ENCODE measurements at places on chromosomes 7 and 10.

GRCh38 chr10:69362471-69362954 is 54.2 kb downstream of the TACR2 start:
- no peak for DNase-seq

DNA sequence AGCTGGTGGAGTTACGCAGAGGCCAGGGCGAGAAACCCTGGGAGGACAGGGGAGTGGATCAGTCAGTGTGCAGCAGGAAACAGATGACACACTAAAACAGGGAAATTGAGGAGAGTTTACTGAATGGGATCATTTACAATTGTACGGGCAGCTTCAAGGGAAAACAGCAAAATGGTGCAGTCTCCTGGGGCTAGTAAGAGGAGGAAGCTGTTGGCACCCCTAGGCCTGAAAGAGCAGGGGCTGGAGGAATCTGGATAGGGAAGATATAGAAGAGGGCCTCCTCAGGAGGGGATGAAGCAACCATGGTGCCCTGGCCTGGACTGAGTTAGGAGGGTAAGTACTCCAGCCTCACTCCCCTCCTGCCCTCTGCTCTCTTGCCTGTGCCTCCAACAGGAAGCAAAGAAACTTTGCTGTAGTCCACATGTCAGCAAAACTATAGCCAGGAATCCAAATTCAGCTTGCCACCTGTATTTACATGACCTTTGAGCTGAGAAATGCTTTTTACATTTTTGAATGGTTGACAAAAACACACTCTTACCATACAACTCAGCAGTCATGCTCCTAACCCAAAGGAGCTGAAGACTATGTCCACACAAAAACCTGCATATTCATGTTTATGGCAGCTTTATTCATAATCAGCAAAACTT is 52.3 kb upstream of the OPN4 start:
- no peak for DNase-seq

- DNase-seq, result no peak
Observed at GRCh38 chr10:46224414-46224682, 62.4 kb upstream of the ANTXRL start.

- DNase-seq, result no peak
Observed at GRCh38 chr7:29502133-29502532, 61.5 kb upstream of the PRR15 start.

DNA sequence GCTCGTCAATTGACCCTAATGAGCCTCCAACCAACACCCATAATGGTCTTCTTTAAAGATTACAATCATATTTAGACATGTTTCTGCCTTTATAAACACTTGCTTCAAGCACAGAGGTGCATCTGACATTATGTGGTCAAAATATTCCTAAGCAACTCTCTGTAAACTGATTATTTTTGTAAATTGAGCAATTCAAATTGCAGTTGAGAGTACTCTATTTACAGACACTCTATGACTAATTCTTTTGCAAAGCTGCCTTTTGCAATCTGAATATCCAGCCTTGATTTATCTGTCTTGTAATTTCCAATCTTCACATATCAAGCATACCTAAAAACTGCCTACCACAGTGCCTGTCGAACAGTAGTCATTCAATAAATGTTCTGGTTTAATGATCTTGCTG is 112.0 kb downstream of the PDE1C start:
- no peak for DNase-seq

GRCh38 chr7:97130417-97131139 is 13.1 kb downstream of the SDHAF3 start:
- no peak for DNase-seq

DNA sequence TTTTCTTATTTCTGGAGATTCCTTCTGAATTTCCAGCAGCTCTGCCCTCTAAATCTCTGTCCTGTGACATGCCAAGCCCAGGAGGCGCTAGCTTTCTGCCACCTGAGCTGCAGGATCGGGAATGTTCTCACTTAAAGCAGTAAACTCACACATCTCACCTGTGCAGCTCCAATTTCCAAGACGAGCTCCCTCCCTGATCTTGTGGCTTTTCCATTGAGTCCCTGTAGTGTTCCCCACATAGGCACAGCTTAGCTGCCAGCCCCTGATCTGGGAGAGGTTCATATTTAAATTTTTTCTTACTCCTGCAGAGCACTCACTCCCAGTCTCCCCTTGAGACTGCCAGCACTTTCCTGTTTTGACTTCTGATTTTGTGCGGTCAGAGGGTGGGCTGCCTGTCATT is 479.3 kb downstream of the GLRX3 start:
- no peak for DNase-seq

- DNase-seq, result no peak
Observed at GRCh38 chr7:30706316-30706715, 24.1 kb upstream of the CRHR2 start.

- no peak for DNase-seq
Observed at GRCh38 chr10:112349521-112350085, 24.3 kb upstream of the ACSL5 start.

GRCh38 chr10:106347547-106347946 is 817.0 kb downstream of the SORCS1 start:
- DNase-seq, result no peak

DNA sequence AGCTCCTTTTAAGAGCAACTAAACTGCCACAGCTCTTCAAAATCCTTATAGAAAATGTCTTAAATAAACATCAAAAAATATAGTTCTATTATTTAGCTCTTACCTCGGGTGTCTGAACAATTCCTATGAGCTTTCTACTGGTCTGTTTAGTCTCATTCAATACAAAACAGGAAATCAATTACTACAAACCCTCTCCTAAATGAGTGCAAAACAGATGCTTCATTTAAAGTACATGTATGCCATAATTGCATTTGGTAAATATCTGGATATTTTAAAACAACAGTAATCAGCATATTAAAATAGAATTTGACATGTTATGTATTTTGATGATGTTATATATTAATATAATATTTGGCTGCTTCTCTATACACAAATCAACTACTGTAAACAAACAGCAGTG is 38.5 kb upstream of the MTPN start:
- DNase-seq, result no peak

DNA sequence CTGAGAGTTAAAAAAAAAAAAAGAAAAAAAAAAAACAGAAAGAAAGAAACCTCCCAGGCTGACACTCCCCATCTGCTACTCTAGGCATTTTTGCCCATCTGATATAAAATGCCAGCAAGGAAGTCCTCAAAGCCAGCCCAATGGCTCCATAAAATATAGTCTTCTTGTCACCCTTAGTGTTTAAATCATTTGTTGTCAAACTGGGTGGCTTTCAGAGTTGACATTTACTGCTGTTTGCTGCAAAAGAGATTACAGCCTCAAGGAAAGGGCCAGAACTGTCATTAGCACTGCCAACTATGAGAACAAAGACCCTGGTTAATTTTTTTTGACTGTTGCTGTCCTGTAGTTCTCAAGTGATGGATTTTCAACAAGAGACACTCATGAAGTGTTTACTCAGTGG is 86.5 kb downstream of the TRIL start:
- DNase-seq, result no peak

GRCh38 chr7:74032624-74033371 is 4.8 kb downstream of the ELN start:
- no peak for DNase-seq

DNA sequence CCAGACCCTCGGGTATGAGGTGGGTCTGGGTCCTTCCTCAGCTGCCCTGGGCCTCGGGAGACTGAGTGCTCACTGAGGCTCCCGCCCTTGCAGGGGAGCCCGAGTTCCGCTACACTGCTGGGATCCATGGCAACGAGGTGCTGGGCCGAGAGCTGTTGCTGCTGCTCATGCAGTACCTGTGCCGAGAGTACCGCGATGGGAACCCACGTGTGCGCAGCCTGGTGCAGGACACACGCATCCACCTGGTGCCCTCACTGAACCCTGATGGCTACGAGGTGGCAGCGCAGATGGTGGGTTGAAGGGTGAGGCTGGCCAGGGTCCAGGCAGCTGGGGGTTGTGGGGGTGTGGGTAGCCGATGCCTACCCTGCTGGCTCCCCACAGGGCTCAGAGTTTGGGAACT is 7.6 kb downstream of the AEBP1 start:
- DNase-seq, result no peak

- DNase-seq, result no peak
Observed at GRCh38 chr10:107653832-107654287, 489.4 kb upstream of the SORCS1 start.

GRCh38 chr7:1948887-1949680 is 279.0 kb downstream of the ELFN1 start:
- no peak for DNase-seq

GRCh38 chr10:104099269-104099668 is 13.6 kb upstream of the COL17A1 start:
- no peak for DNase-seq

GRCh38 chr10:130708465-130709070 is 572.4 kb downstream of the GLRX3 start:
- no peak for DNase-seq

- DNase-seq, result no peak
Observed at GRCh38 chr10:128462844-128463243, 336.6 kb upstream of the MKI67 start.

DNA sequence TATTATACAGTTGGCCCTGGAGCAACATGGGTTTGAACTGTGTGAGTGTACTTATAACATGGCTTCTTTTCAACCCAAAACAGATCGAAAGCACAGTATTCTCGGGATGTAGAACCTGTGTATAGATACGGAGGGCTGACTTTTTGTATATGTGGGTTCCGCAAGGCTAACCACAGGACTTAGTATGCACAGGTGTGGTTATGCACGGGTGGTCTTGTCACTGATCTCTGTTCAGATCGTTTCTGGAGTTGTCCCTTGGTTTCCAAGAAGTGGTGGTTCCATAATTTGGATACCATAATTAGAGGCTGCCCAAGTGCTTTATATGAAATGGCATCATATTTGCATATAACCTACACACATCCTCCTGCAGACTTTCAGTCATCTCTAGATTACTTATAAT is 10.9 kb upstream of the BHLHA15 start:
- DNase-seq, result no peak

GRCh38 chr10:129963641-129964501 is at the start of gene EBF3:
TSS of gene EBF3 (minus strand) at chr10:129964274. CDS start at chr10:129963768, 506 bp downstream.
- DNase-seq, result no peak

- DNase-seq, result no peak
Observed at GRCh38 chr10:126235979-126236851, 152.1 kb downstream of the ADAM12 start.

DNA sequence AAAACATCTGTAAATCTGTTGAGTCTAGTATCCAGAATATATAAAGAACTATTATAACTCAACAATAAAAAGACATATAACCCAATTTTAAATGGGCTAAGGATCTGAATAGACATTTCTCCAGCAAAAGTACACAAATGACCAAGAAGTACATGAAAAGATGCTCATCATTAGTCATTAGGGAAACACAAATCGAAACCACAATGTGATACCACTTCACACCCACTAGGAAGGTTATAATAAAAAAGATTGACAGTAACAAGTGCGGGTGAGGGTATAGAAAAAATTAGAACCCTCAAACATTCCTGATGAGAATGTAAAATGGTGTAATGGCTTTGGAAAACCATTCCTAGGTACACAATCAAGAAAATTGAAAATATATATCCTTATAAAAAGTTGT is 4.1 kb downstream of the XPNPEP1 start:
- DNase-seq, result no peak

- DNase-seq, result no peak
Observed at GRCh38 chr10:125431149-125431548, 251.8 kb downstream of the TEX36 start.

DNA sequence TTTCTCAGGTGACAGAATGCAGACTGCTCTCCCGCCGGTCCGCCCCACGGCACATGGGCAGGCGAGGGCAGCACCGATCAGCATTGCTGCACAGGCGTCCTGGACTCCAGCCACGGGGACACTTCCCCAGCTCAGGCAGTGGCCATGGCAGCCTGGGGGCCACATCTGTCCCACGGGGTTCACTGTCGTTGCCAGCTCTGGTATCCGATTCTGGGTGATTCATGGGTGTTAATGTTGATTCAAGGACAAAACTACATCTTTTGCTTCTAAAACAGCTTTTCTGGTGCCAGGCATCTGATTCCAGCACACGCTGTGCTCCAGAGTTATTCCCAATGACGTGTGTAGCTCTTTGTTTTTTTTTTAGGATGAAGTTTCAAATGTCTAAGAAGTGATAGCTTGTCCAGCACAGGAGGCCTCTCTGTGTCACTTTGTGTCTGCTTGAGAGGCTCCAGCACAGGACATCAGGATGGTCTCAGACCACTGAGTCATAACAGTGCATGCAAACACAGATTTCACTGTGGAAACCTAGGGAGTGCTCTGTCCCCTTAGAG is 218.0 kb downstream of the WDR37 start:
- DNase-seq, result no peak

DNA sequence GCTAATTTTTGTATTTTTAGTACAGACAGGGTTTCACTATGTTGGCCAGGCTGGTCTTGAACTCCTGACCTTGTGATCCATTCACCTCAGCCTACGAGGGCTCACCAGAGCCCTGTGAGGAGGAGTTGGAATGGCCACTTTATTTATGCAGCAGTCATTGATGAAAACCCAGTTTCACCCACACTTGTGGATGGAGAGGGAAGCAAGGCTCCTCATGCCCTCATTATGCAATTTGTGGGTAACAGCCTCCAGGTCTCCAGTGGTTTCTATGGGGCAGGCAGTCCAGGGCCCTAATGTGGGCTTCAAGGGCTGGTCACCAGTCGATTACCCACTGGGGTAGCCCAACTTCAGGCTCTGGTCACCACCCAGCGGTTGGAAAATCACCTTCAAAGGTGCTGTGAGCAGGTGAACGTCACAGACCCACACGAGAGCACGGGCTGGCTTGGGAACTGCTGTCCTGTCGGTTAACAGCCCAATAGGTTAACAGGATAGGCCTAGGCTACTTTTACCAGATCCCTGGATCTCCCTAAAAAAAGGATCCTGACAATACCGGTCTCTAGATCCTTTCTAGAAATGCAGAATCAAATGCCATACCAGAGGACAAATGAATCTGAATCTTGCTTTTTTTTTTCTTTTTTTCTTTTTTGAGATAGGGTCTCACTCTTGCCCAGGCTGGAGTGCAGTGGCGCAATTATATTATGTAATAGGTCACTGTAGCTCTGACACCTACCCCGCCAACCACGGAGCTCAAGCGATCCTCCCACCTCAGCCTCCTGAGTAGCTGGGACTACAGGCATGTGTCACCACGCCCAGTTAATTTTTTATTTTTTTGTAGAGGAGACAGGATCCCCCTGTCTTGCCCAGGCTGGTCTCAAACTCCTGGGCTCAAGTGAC is 97.8 kb downstream of the SLC37A3 start:
- DNase-seq, result no peak

- DNase-seq, result no peak
Observed at GRCh38 chr7:155610633-155611193, 33.7 kb upstream of the RBM33 start.

- DNase-seq, result peak; percentile 1
Observed at GRCh38 chr10:62426086-62426485, 51.9 kb downstream of the ZNF365 start.

DNA sequence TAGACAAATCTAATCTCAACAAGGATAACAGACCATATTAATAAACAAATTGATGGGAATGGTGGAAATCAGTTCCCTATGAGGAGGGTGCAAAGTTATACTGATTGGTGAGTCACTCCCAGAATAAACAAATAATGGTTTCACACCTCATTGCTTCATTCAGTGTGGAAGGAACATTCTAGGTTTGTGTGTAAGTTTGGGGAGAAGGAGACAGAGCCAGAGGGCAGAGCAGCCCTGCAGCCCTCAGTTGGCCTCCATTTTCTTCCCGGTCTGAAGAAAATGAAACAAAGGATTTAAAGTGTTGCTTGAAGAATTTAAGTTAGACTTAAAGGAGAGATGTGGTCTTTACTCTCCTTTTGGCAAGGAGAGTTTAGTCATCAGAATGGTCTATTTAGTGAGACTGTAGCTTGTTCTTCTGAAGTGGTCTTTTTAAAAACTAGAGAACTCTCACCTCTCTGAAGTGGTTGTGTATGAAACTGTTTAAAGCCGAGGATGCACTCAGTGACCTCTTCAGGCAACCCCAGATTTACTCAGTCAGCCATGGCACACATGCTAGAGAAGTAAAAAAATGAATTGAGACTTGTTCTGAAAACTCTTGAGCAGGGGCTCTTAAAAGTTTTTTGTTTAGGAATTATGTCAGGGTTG is 27.2 kb downstream of the IKZF1 start:
- DNase-seq, result no peak
